ENCODE measurements at places on chromosomes 4 and X.

- no peak for DNase-seq
Measured at GRCh38 chr4:29002151-29002550, 1718.0 kb upstream of the PCDH7 start.

DNA sequence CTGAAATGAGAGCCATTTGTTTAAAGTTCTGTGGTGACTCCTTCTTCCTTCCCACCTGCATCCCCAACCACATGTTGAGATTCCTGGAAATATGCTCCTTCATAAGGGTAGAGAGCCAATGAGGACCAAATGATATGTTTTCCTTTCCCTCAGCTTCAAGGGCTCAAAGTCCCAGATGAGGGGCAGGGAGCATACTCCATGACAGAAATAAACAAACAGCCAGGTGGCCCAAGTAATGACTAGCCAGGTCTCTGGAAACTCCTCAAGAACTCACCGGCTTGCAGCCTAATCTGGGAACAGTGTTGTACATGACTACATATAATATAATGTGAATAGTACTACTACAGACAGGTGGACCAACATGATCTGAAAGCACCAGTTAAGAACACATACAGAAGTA, 392.3 kb downstream of the PACRGL start:
- no peak for DNase-seq

DNA sequence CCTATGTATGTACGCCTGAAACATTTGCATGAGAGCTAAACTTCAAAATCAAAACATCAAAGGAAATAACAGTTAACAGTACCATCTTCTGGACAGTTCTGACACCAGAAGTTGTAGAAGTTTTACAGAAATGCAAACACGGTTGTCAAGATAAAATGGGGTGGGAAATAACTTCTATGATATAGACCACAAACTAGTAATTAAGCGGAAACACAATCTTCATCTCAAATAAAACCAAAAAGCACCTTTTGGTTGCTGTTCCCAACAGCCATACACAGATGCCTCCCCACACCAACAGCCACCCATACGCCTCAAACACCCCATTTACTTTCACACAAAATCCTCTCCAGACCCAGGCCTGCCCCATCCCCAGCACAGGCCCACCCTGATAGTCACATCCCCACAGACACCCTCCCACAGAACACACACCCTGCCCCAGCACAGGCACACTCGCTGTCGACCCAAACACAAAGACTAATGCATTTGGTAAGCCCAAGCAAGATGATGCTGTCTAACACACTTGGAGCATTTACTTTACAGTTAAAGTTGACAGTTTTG, 64.3 kb downstream of the TAPT1 start:
- DNase-seq: no peak

GRCh38 chr4:115187136-115187535, 73.7 kb upstream of the NDST4 start:
- no peak for DNase-seq
